ENCODE measurements at places on chromosomes 2 and 18.

- DNase-seq: no peak
These were observed 67.5 kb downstream of the SPATS2L start for GRCh38 chr2:200373973-200374416.

- DNase-seq: no peak
These were observed 108.2 kb downstream of the XIRP2 start for GRCh38 chr2:166996465-166996864.

GRCh38 chr18:71998547-71999097 is 545.5 kb downstream of the CBLN2 start:
- no peak for DNase-seq

GRCh38 chr2:128436479-128437203 is 118.0 kb upstream of the HS6ST1 start:
- DNase-seq: no peak
